Small intestine (tissue), 16 donors: ENCODE measurements at places on chromosomes 1 and 21.

DNA sequence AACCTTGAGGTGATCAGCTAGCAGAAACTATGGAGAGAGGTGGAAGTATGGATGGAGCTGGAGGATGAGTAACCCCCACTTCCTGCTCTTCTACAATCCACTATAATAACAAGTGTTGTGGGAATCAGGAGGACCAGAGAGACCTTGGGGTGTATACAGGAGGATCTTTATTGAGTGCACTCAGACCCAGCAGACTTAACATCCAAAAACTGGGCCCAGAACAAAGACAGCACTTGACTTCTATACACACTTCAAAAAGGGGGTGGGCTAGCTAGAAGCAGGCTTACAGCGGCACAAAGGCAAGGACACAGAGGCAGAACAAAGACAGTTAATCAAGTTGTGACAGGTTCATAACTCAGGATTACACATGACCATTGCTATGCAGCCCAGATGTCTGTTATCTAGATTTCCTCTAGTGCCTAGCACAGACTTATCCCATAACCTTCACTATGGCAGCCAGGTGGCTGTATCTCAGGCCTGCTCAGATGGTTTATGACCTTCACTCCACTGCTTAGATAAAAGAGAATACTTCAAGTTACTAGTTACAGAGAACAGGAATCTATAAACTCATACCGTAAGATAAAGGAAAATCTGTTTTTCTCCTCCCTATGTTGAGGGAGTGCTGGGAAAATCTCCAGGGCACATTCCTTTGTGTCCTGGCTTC lies 36.1 kb upstream of the PADI2 start:
- no peak for DNase-seq
- H3K27ac ChIP-seq, result no peak overlapping the region
- H3K4me1 ChIP-seq, result no peaks in the 10 kb centered on the region

DNA sequence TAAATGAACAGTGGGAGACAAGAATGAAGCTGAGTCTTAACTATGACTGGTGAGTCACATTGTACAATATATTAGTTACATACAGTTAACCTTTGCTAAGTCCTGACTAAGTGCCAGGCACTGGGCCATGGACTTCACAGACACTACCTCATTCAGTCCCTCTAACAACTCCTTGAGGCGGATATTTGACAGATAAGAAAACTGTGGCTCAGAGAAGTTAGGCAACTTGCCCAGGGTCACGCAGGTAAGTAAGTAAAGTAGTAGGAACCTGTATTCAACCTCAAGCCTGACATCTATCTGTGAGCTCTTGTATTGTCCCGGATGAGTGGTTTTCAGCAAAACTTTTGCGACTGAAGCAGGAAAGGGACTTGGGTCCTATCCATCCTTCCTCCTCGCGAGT lies 62.1 kb downstream of the GNG12 start:
- peaks cover 10% of the 10 kb centered on the region for H3K4me1 ChIP-seq
- H3K4me3 ChIP-seq, result no peak overlapping the region
- H3K27ac ChIP-seq, result no peak overlapping the region
- no peaks in the 10 kb centered on the region for H3K27me3 ChIP-seq

GRCh38 chr1:237814319-237814924 lies 76.3 kb downstream of the ZP4 start:
- H3K4me1 ChIP-seq, result no peaks in the 10 kb centered on the region
- no peak overlapping the region for H3K27ac ChIP-seq
- no peak overlapping the region for H3K4me3 ChIP-seq
- H3K27me3 ChIP-seq, result no peaks in the 10 kb centered on the region

DNA sequence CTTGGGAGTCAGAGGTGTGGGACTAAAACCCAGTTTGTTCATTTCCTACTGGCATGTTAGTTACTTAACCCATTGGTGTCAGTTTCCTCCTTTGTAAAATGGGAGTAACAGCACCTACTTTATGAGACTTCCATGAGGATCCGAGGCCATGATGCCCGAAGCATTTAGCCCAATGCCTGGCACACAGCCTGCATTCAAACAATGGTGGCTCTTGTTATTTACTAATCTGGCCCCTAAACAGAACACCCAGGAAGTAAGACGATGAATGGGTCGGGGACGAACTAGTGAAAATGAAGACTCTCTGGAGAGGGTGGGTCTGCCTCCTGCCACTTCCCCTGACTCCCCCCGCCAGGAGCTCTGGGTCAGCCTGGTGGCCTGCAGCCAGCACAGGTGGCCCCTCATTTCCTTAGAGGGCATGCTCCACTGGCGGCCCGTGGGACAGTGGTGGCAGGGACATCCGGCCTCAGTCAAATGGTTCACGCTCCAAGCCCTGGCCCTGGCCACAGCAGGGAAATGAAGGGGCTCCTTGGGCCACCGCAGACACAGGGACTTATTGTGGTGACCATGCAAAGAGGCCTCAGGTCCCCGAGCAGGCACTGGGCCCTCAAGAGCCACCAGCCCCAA lies 9.5 kb upstream of the TAS1R2 start:
- no peaks in the 10 kb centered on the region for H3K4me1 ChIP-seq
- no peak for DNase-seq
- no peak overlapping the region for H3K27ac ChIP-seq
- no peak overlapping the region for H3K4me3 ChIP-seq
- no peaks in the 10 kb centered on the region for H3K27me3 ChIP-seq
- no peaks in the 10 kb centered on the region for H3K36me3 ChIP-seq

- H3K4me3 ChIP-seq, result no peak overlapping the region
- H3K36me3 ChIP-seq, result no peaks in the 10 kb centered on the region
- H3K4me1 ChIP-seq, result no peaks in the 10 kb centered on the region
These were observed 146.2 kb upstream of the NFIA start for GRCh38 chr1:60936163-60936562.

DNA sequence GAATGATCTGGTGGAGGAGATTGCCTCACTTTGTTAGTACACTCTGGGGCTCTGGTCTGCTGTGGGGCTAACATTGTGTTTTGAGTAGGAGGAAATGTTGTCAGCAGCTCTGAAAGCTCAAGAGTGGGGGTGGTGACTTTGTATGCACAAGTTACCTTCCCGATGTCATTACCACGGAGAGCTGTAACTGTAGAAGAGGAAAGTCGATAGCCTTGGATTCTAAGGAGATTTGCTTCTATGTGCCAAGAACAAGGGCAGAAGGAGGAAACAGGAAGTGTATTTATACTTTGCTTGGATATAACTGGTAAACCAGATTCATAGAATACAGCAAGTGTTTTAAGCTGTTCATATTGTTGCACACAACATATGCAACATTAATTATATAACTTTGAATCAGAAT lies 196.1 kb downstream of the AMY1C start:
- H3K27me3 ChIP-seq, result no peaks in the 10 kb centered on the region
- no peaks in the 10 kb centered on the region for H3K4me1 ChIP-seq
- no peak overlapping the region for H3K4me3 ChIP-seq
- H3K27ac ChIP-seq, result no peak overlapping the region
- no peak for DNase-seq
- H3K36me3 ChIP-seq, result no peaks in the 10 kb centered on the region

DNA sequence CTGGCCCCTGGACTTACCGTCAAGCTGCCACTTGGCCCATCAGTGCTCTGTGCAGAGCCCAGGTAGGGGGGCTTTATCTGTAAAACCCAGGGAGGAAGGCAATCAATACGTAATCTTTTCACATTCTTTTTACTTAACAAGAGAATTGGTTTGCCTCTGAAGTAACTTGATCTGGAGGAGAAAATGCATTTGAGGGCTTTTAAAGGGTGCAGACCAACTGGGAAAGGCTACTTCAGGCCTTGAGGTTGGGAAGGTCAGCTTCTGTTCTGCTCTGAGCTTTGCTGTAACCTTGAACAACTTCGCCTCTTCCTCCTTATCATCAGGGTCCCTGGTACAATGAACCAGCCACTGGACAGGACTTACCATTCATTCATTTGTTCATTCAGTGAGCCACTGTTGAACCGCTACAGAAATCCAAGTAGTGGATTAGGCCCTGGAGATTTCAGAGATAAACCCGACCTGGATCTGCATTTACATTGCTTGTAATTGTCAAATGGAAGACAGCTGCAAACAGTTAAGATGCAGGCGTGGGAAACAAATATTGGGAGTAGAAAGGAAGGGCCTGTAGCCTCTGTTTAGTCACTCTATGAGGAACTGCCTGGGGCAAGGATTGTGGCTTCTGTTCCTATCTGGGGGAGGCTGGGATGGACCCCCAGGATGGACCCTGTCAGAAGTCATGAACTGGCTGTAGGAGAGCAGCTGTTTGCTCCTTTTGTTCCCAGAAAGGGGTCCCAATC lies 90.9 kb downstream of the MAN1C1 start:
- no peak overlapping the region for H3K4me3 ChIP-seq
- no peaks in the 10 kb centered on the region for H3K27me3 ChIP-seq
- no peaks in the 10 kb centered on the region for H3K36me3 ChIP-seq
- no peak overlapping the region for H3K27ac ChIP-seq
- no peak for DNase-seq
- H3K4me1 ChIP-seq, result no peaks in the 10 kb centered on the region

DNA sequence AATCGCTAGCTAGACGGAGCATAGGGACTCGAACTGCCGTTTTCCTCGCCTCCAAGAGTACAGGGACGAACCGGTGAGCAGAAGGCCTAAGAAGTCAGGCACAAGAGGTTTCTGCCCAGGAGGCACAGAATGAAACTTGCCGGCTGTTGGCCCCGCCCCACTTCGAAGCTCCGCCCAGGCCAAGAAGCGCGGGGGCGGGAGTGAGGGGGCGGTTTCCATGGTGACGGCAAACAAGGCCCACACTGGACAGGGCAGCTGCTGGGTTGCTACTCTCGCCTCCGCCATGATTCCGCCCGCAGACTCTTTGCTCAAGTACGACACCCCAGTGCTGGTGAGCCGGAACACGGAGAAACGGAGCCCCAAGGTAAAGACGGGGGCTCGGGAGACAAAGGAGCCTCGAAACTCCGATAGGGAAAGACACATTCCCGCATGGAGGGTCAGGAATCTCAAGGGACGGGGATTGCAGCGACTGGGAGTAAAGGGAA lies at the start of gene DNALI1:
Gene DNALI1 (plus strand): TSS at position 229 of the 485 bp plus-strand sequence. CDS start 55 bp downstream, at position 284.
- DNase-seq, result peak; percentile 95
- no peak within 1 kb of the TSS for H3K4me3 ChIP-seq
- no peaks in the 10 kb centered on the region for H3K27me3 ChIP-seq
- H3K4me1 ChIP-seq, result peaks cover 10% of the 10 kb centered on the region
- no peak within 1 kb of the TSS for H3K27ac ChIP-seq

GRCh38 chr1:207933205-207933800 lies 22.4 kb upstream of the CD34 start:
- H3K4me1 ChIP-seq, result no peaks in the 10 kb centered on the region
- no peak overlapping the region for H3K27ac ChIP-seq
- no peaks in the 10 kb centered on the region for H3K36me3 ChIP-seq

GRCh38 chr1:45974541-45975269 lies 157.7 kb downstream of the PIK3R3 start:
- H3K36me3 ChIP-seq, result peaks cover 2% of the 10 kb centered on the region
- H3K27me3 ChIP-seq, result no peaks in the 10 kb centered on the region
- peaks cover 4% of the 10 kb centered on the region for H3K4me1 ChIP-seq
- H3K4me3 ChIP-seq, result no peak overlapping the region
- DNase-seq, result peak; percentile 75
- H3K27ac ChIP-seq, result peak overlapping the region; percentile 77

DNA sequence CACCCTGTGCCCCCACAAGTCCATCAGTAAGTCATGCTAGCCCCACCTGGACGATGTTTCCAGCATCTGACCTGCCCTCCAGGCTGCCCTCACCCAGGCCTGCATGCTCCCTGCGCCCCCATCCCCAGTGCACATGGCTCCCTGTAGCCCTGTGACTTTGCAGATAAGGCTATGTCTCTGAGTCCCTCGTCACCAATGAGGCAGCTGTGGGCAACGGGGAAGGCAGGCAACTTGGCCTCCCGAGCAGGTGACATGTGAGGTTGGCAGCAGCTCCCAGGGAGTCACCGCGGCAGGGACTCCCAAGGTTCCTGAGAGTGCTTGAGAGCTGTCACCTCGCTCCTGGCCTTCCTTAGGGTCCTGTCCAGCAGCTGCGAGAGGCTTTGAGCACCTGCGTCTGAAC lies 32.4 kb upstream of the AGPAT3 start:
- H3K4me3 ChIP-seq, result no peak overlapping the region
- H3K27ac ChIP-seq, result no peak overlapping the region
- no peaks in the 10 kb centered on the region for H3K36me3 ChIP-seq
- DNase-seq, result no peak
- H3K4me1 ChIP-seq, result no peaks in the 10 kb centered on the region

GRCh38 chr1:56064705-56065104 lies 514.7 kb downstream of the PLPP3 start:
- H3K27ac ChIP-seq, result no peak overlapping the region
- H3K4me3 ChIP-seq, result no peak overlapping the region
- no peaks in the 10 kb centered on the region for H3K4me1 ChIP-seq
- H3K27me3 ChIP-seq, result no peaks in the 10 kb centered on the region

DNA sequence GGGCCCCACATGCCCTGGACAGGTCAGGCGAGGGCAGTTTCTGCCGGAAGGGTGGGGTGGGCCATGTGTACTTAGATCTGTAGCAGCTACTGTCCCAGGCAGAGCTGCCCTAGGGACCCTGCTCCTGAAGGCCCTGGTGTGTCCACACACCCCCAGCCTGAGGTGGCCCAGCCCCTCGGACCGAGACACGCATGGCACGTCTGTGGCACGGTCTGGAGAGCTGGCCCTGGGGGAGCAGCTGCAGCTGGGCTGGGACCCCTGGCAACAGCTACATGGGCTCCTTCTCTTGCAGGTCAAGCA lies 24.6 kb downstream of the PANK4 start:
- no peaks in the 10 kb centered on the region for H3K4me1 ChIP-seq
- no peaks in the 10 kb centered on the region for H3K36me3 ChIP-seq
- H3K27me3 ChIP-seq, result no peaks in the 10 kb centered on the region
- H3K27ac ChIP-seq, result no peak overlapping the region
- no peak for DNase-seq

- H3K4me1 ChIP-seq, result no peaks in the 10 kb centered on the region
- H3K4me3 ChIP-seq, result no peak overlapping the region
- H3K27ac ChIP-seq, result no peak overlapping the region
- no peaks in the 10 kb centered on the region for H3K36me3 ChIP-seq
- no peaks in the 10 kb centered on the region for H3K27me3 ChIP-seq
These were observed 133.7 kb downstream of the PTPRU start for GRCh38 chr1:29370067-29370466.

- H3K27ac ChIP-seq, result no peak overlapping the region
- H3K4me3 ChIP-seq, result no peak overlapping the region
- no peak for DNase-seq
- no peaks in the 10 kb centered on the region for H3K36me3 ChIP-seq
- H3K4me1 ChIP-seq, result no peaks in the 10 kb centered on the region
These were observed 35.2 kb downstream of the TGFB2 start for GRCh38 chr1:218380125-218380977.

DNA sequence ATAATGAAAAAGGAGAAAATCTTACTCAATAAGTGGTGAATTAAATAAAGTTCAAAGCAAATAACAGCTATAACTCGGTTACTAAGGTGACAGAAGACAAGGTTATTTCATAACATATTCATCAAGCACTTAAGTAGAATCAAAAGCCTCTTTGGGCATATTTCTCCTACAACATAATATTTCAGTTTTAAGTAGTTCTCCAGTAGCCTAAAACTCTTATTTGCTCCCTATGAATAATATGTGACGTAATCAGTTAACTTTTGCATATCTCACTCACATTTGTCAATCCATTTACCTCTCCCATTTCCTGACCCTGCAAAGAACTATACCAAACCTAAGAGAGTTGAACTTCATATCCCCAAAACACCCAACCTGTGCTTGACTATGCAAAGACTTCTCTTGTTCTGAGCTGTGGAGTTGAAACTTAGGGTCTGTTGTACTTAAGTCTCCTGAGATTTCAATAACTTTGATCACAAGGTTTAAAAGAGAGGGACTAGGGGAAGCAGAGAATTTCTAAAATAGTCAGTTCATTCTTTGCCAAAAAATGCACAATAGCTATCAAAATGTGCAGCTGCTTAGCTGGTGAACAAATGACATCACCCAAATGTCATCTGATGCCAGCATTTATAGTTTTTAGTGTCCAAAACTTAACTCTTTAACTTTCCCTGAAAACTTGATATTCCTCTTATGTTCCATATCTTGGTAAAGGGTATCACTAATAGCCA lies 37.2 kb downstream of the TTLL7 start:
- no peaks in the 10 kb centered on the region for H3K36me3 ChIP-seq
- no peak overlapping the region for H3K27ac ChIP-seq
- DNase-seq, result no peak
